ENCODE measurements at places on chromosomes 3 and 15.

DNA sequence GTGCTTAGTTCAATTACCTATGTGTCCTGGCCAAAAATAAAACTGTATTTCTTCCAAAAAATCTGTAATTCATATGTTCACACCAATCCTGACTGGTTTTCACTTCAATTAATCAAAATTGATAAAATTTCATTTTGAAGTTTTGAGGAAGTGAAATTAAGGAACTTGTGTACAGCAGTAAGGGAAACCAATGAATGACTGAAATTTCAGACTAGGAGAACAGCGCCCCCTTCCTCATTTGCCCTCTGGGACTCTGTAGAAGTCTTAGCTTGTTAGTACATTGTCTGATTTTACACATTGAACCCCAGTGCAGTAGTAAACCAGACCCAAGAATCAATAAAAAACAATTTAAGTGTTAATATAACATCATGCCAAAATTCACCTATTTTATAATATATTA, 495.3 kb upstream of the AGTR1 start:
- no peak for DNase-seq

GRCh38 chr3:99972380-99973104, 141.8 kb downstream of the FILIP1L start:
- no peak for DNase-seq

DNA sequence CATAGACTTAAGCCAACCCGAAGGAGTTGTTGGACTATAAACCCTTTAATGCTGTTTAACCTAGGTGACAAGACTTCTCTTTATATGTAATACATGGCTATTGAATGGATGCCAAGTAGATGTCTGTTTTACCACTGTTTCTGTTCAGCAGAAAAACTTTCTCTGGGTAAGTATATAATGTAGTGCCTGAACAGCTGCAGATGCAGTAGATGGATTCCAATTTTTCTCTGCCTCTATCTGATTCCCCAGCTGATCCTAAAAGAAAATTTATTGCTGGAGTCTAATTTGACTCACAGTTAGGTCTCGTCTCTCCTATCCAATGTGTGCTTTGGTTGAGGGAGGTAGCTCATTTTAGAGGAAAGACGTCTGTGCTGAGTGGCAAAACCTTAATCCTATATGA, 256.5 kb upstream of the CBLB start:
- DNase-seq = no peak

GRCh38 chr3:13822871-13823585, 56.8 kb downstream of the WNT7A start:
- DNase-seq = no peak

GRCh38 chr15:88607951-88608350, 13.2 kb upstream of the AEN start:
- no peak for DNase-seq

DNA sequence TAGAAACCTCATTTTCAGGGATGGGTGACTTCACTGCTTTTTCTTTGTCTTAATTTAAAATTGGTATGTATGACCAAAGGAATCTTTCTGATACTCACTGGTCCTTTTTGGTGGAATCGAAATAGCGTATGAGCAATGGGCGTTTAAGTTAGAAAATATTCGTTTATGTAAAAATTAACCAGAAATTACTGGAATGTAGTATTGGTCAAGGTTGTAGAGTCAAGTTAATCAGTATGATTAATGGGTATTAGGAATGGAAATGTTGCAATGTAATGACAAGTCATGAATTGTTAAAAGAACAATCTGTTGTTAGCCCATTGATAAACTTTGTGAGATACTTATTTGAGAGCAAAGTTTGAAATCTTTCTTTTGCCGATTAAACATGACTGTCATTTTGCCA, 36.9 kb downstream of the AKAP13 start:
- DNase-seq = no peak

GRCh38 chr3:177493091-177493490, 295.8 kb upstream of the TBL1XR1 start:
- no peak for DNase-seq

- no peak for DNase-seq
These were observed 101.6 kb downstream of the MOBP start for GRCh38 chr3:39569095-39569494.

DNA sequence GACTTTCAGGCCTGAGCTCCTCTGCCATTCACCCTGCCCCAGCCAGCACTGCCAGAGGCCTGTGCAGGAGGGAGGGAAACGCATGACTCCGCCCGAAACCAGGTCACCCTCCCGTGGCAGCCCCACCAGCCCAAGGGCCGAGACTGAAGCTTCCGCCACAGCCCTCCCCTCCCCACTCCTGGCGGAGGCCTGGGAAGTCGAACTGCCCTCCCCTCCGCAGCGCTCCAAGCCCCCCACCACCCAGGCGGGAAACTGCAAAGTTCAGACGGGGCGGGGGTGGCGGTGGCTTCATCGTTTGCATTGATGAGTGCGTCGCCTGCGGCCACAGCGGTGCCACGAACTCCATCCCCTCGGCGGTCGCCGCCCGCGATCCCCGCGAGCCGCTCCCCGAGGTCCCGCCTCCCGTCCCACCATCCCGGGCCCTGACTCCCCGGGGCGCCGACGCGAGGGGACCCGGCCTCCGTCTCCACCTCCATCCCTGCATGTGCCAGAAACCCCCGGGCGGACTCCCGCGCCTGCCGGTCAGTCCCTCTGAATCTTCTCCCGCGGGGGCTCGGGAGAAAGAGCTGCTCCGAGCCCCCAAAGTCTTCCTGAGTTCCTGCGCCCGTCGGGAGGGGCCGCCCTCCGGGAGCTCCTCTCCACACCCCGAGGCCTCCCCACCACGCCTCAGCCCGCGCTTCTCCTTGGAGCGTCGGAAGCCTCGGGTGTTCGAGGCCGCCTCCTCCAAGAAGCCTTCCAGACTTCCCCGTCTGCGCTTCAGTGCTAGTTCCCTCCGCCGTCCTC, 698 bp downstream of the MELTF start:
- DNase-seq = no peak

- no peak for DNase-seq
These were observed 88.0 kb downstream of the PIK3R4 start for GRCh38 chr3:130658678-130659077.

- no peak for DNase-seq
These were observed 4.6 kb downstream of the SUMF1 start for GRCh38 chr3:4462369-4463040.

DNA sequence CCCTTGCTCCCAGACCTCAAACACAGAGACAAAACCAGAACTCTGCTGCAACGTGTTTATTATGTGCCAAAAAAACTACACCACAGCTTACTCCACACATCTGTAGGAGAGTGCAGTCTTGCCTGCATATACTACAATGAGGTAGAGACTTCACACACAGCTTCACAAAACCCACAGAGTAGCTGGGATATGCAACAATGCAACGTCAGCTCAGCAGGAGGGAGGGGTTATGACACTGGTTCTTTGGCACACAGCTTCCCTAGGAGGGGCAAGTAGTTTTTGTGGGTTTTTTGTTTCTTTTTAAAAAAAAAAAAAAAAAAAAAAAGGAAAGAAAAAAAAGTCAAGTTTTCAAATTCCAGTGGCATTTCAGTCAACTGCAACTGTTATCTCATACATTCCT, 2.9 kb upstream of the RPS17 start:
- DNase-seq = no peak

GRCh38 chr3:142844339-142844977, 44.4 kb downstream of the PCOLCE2 start:
- DNase-seq = no peak
